ENCODE measurements at places on chromosomes 1 and 21.

- DNase-seq: no peak
These were observed 22.1 kb downstream of the UMODL1 start for GRCh38 chr21:42093186-42093585.

DNA sequence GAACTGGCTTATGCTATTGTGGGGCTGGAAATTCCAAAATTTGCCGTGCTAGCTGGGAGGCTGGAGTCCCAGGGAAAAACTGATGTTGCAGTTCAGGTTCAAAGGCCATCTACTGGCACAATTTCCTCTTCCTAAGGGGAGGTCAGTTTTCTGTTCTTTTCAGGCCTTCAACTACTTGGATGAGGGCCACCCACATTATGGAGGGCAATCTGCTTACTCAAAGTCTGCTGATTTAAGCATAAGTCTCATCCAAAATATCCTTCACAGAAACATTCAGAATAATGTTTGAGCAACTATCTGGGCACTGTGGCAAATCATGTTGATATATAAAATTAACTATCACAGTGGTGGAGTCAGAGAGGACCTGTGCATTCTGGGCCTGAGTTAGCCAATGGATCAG is 21.2 kb upstream of the PTGFR start:
- DNase-seq: no peak

DNA sequence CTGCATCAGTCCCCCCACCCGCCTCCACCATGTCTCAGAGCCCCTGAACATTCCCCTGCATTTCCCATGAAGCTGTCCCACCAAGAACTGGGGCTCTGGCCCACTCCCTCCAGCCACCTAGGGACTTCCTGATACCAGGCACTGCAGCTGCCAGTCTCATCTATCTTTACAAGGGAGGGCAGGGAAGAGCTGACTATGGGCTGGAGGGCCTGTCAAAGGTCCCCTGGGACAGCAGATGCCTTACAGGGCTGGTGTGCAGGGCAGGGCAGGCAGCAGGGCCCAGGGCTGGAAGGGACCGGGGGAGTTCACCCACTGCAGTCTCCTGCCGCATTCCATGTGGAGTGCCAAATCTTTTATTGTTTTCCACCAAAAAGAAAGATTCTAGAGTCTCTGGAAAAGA is 17.6 kb downstream of the SHISA4 start:
- no peak for DNase-seq

DNA sequence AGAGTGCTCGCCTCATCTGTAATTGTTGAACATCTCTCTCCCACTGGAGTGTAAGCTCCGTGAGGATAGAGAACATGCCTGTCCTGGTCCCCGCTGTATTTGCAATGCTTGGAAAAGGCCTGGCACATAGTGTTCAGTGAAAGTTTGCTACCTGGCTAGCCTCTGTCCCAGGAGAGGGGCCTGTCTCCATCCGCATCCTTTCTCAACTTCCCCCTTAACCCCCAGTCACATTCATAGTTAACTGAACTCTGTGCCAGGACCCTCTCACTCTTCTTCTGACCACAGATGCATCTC is 15.2 kb downstream of the SPOCD1 start:
- DNase-seq: no peak

GRCh38 chr1:225159793-225160192 is 230.3 kb downstream of the DNAH14 start:
- DNase-seq: no peak

- peak; percentile 36 for DNase-seq
These were observed 33.0 kb downstream of the PTPN14 start for GRCh38 chr1:214518361-214518760.

DNA sequence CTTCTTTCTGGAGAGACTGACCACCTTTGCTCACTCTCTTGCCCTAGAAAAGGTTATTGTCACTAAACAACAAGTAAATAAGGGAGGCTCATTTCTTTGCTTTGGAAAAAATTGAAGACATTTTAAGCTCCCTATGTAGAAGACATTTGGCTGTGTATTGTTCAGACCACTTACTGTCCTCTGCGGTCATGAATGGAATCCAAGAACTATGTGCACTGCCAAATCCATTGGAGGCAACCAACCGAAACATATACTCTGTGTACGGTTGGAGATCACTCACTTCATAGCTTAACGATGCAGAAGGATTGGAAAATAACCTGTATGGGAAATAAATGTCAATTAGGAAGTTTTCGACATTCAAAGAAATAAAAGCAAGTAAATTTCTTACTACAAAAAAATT is 332.8 kb downstream of the KCTD3 start:
- no peak for DNase-seq

- DNase-seq: no peak
These were observed 17.9 kb downstream of the STK40 start for GRCh38 chr1:36367798-36368197.

GRCh38 chr1:60227601-60228000 is 154.0 kb upstream of the C1orf87 start:
- DNase-seq: peak; percentile 36

DNA sequence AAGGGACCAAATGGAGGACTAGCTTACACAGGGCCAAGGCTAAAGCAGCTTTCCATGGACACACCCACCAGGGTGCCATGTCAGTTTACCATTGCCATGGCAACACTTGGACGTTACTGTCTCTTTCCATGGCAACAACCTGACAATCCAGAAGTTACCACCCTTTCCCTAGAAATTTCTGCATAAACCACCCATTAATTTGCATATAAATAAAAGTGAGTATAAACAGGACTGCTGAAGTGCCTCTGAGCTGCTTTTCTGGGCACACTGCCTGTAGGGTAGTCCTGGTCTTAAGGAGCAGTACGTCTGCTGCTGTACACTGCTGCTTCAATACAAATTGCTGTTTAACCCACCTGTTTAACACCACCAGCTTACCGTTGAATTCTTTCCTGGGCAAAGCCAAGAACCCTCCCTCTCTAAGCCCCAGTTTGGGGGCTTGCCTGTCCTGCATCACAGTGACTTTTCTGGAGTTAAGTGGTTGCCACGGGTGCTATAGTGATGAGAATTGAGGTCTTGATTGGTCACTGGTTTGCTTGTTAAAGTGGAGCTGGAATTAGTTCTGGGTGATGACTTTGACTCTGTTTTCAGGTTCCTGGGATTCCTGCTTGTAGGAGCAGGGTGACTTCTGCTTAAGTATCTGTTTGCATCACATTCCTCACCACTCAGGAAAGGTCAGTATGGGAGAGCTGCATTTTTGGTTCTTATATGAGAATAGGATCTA is 83.2 kb downstream of the CLDN17 start:
- DNase-seq: no peak

DNA sequence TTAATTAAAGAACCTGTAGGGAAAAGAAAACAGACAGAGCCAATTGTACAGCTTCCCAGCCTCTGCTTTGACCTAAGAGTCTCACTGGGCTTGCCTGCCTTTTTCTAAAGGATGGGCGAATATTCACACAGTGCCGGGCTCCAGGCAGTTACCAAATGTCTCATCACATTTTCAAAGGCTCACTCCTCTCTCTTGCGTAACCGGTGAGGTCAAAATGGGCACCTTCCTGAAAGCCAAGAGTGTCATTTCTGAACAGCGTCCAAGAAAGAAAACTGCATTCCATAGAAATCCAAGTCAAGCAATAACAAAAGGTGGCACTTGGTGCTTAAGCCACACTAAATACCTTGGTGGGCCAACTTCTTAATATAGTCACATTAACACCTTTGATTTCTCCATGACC is 710 bp upstream of the PALMD start:
- DNase-seq: peak; percentile 43

- no peak for DNase-seq
These were observed 232.5 kb upstream of the TMEM51 start for GRCh38 chr1:14921057-14921456.

DNA sequence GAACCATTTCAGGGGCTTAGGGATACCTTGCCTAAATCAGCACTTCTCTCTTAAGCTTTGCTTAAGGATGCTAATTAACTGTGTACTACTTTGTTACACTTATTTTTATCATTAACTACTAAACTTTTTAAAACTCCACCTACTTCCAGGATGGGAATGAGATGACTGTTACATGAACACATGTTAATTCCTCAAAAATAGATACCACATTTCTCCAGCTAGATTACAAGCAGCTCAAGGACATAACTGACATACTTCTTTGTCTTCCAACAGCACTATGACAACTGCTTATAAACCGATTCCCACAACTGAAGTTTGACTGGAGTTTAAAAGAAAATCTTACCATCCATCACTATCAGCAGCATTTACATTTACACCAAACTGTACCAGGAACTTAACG is 53.7 kb downstream of the TP53BP2 start:
- no peak for DNase-seq

DNA sequence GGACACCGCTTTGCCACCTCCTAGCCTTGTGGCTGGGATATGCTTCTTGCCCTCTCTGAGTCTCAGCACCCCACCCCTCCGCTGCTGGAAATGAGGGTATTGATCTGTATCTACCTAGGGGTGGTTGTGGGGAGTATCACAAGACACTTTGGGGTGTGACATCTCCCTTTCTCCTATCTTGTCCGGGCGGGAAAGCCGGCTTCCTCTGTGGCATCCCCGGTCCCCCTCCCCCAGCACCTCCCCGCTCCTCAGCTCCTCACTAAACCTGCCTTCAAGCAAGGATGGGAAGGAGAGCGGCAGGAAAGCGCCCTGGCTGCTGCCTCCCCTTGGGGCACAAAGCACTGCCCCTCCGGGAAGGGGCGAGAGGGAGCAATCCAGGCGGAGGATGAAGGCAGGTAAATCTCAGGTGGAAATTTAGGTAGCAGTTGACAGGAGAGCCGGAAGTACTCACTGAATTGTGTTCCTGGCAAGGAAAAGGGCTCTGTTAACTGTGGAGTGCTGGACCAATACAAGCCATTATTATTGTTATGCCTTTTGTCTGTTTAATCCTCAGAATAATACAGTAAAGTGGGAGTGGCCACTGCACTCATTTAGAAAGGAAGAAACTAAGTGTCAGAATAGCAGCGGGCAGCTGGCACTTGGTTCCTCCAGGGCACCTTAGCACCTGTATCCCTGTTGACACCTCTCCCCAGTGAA is 49.0 kb upstream of the LRP8 start:
- no peak for DNase-seq

DNA sequence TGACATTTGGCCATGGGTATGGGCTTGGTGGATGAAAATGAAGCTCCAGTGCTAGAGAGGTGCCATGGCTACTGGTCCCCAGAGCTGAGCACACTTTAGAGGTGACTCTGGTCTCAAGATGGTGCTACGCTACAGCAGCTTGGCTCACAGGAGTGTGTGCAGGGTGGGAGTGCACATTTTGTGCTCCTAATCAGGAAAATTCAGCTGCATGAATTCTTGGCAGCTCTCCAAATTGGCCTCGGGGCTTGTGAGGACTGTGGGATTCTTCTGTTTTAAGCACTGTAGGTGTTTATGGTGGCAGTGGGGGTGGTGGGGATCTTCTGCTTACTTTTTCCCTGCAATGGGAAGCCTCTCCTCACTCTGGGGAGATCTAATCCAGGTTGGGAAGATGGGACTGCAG is 17.3 kb upstream of the TIPRL start:
- peak; percentile 11 for DNase-seq

- no peak for DNase-seq
These were observed 131.2 kb upstream of the ZNHIT6 start for GRCh38 chr1:85839459-85839858.

GRCh38 chr1:61741711-61742619 is at the start of gene PATJ:
Gene PATJ, plus strand, starts transcription at chr1:61742480. Its CDS starts 20,413 bp downstream, at chr1:61762893.
- no peak for DNase-seq

- no peak for DNase-seq
These were observed 2.5 kb downstream of the PRDX6 start for GRCh38 chr1:173479649-173480048.

GRCh38 chr1:21323091-21323490 is 32.8 kb upstream of the ECE1 start:
- peak; percentile 83 for DNase-seq

DNA sequence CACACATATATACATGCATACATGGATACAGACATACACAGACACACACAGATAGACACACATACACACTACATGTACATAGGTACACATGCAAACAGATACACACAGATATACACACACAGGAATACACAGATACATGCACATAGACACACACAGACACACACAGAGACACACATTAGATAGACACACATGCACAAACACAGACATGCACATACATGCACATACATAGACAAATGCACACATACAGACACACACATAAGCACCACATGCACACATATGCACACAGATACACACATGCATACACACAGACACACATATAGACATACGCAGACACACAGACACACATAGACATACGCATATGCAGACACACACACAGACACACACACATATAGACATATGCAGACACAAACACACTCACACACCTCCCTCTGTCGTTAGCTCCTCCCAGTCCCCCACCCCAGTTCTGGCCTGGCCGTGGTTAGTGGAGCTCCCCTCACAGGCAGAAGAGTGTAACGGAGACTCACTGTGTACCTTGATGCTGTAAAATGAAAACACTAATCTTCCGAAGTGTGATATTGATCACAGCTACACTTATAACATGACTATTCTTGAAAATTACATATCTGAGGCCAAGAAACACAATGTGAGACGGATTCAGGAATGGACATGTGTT is 7.6 kb downstream of the UBASH3A start:
- no peak for DNase-seq

DNA sequence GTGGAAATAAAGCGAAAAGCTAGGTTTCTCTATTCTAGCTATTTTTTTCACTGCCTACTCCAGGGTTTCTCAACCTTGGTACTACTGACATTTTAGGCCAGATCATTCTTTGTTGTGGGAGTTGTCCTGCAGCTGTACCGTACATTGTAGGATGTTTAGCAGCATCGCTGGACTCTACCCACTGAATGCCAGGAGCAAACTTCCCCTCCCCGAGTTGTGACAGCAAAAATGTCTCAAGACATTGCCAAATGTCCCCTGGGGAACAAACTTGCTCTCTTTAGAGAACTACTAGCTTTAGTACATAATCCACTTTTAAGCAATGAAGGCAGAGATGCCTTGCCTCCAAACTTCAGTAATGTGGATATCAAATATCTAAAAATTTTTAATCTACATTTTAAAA is 122.8 kb downstream of the PLPPR5 start:
- no peak for DNase-seq

- DNase-seq: no peak
These were observed 57.0 kb upstream of the GJB5 start for GRCh38 chr1:34697818-34698217.

GRCh38 chr1:72780212-72780611 is 497.9 kb upstream of the NEGR1 start:
- DNase-seq: no peak

GRCh38 chr21:43659136-43660000 is at the start of the genes HSF2BP and RRP1B:
Gene HSF2BP, minus strand, starts transcription at chr21:43659488. Its CDS starts 1,392 bp downstream, at chr21:43658096.
Gene RRP1B, plus strand, starts transcription at chr21:43659560. Its CDS starts 105 bp downstream, at chr21:43659665.
- DNase-seq: peak; percentile 85

- DNase-seq: no peak
These were observed 16.6 kb upstream of the ESRRG start for GRCh38 chr1:216739793-216740192.

GRCh38 chr1:110420023-110420662 is 12.6 kb upstream of the LAMTOR5 start:
- DNase-seq: no peak

DNA sequence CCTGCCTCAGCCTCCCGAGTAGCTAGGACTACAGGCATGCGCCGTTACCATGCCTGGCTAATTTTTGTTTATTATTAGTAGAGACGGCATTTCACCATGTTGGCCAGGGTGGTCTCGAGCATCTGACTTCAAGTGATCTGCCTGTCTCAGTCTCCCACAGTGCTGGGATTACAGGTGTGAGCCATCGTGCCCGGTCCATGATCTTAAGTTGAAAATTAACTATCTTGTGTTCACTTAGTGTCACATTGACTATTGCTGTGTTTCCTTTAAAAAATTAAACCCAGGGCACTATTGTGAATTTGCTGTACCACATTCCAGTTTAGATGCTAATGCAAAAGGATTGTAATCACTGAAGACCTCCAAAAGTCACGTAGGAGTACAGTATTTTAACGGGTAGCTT is 14.1 kb downstream of the CMPK1 start:
- DNase-seq: no peak

- no peak for DNase-seq
These were observed 48.4 kb upstream of the SIPA1L2 start for GRCh38 chr1:232678185-232678886.
